ENCODE measurements at places on chromosomes 4 and X. TPM values are rescaled to one million over a fixed set of nuclear protein-coding genes. Genes with fewer than 3 reads are reported as not detected.
A peak's percentile ranks its signal among the peaks of the same experiment; 100 is the strongest.

The USP17L26 gene
- not detected for total RNA-seq

The MAGEA11 gene
- total RNA-seq = not detected

GRCh38 chr4:55004831-55005230, 120.6 kb downstream of the KDR start:
- H3K27me3 ChIP-seq = no peaks in the 10 kb centered on the region
- peaks cover 8% of the 10 kb centered on the region for H3K4me1 ChIP-seq
- no peak overlapping the region for H3K4me3 ChIP-seq

- H3K4me3 ChIP-seq = no peak overlapping the region
- no peaks in the 10 kb centered on the region for H3K4me1 ChIP-seq
- no peaks in the 10 kb centered on the region for H3K36me3 ChIP-seq
- no peak overlapping the region for H3K27ac ChIP-seq
These were observed 40.4 kb upstream of the MAPK10 start for GRCh38 chr4:86400216-86400615.

DNA sequence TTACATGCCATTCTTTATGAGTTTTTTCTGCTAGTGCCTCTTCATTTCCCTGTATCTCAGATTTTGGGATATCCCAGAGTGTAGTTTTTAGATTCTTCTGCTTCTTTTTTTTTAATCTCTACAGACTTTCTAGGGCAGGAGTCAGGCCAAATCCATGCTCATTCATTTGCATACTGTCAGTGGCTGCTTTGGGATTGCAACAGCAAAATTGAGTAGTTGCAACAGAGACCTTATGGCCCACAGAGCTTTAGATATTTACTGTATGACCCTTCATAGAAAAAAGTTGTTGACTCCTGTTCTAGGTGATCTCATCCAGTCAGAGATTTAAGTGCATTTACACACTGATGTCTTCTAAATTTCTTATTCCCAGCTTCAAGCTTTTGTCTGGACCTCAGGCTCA, 35.3 kb downstream of the ARFIP1 start:
- no peak overlapping the region for H3K27ac ChIP-seq
- H3K4me3 ChIP-seq = no peak overlapping the region
- no peaks in the 10 kb centered on the region for H3K36me3 ChIP-seq

- no peaks in the 10 kb centered on the region for H3K27me3 ChIP-seq
- H3K4me3 ChIP-seq = peak within 1 kb of the TSS; percentile 87
- no peaks in the 10 kb centered on the region for H3K36me3 ChIP-seq
- H3K4me1 ChIP-seq = peaks cover 23% of the 10 kb centered on the region
- DNase-seq = peak; percentile 99
These were observed at the start of gene FRG1 for GRCh38 chr4:189940178-189941004. FRG1 (plus strand) TSS chr4:189940872; CDS start chr4:189941010, 138 bp downstream.

GRCh38 chr4:21470535-21470934, 478.0 kb downstream of the KCNIP4 start:
- no peak for DNase-seq
- H3K27ac ChIP-seq = no peak overlapping the region
- H3K36me3 ChIP-seq = no peaks in the 10 kb centered on the region
- no peak overlapping the region for H3K4me3 ChIP-seq
